Glomerular endothelial cell (primary cell): ENCODE measurements at places on chromosomes 3 and 15. TPM values are rescaled to one million over a fixed set of nuclear protein-coding genes. Genes with fewer than 3 reads are reported as not detected.
A peak's percentile ranks its signal among the peaks of the same experiment; 100 is the strongest.

GRCh38 chr15:34714476-34715121 is 40.2 kb downstream of the GJD2 start:
- DNase-seq, result no peak

VPS18 gene
- total RNA-seq, result 60.4 and 63.8 TPM in 2 replicates

- peak; percentile 52 for DNase-seq
Observed at GRCh38 chr15:101225658-101226057, 26.2 kb downstream of the CHSY1 start.

GRCh38 chr15:72797338-72797689 is 13.8 kb upstream of the ADPGK start:
- DNase-seq, result no peak

GRCh38 chr15:76195506-76196268 is 115.6 kb downstream of the ETFA start:
- DNase-seq, result no peak

DNA sequence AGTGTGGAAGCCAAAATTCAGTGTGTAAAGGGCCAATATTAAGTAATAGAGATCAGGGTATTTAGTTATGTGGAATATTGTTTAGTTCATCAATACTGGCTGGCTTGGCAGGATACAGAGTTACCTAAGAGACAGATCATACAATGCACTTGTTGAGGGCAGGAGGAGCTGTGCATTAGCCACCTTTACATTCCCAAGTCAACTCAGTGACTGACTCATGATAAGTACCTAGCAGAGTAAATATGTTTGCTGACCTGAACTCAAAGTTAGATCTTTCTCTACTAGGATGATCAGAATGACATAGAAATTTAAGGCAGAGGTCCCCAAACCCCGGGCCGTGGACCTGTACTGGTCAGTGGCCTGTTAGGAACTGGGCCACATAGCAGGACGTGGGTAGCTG is 3.5 kb upstream of the ABHD17C start:
- DNase-seq, result no peak

DUOXA2 gene
- not detected in 2 replicates for total RNA-seq

DNA sequence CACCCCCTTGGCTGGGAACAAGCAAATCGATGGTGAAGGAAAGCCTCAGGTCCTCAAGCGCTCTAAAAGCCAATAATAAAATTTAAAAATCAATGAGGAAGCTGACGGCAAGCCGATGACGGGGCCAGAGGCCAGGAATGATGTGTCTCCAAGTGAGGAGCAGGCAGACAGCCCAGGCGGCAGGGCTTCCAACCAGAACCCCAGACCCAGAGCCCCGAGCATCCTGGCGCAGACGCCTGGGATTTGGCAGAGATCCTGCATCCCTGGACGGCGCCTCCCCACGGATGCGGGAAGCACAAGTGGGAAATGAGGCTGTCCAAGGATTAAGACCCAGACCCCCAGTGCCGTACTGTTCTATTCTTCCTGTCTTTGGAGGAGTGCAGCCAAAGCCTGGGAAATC is 123.0 kb upstream of the PROK2 start:
- DNase-seq, result no peak

DNA sequence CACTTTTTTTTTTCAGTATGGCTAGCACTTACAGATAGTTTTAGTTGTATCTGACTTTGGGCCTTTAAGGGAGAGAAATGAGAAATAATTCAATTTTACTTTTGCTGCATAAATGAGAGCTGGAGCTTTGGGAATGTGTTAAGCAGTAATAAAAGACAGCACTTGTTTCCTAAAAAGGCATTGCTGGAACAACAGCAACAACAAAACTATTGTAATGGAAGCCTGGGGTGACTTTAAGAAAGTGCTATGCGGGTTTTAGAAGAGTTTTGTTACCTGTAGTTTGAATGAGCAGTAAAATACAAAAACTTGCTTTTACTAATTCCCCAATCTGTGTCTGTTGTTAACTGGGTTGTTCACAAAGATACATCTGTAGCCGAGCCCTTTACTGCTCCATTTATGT is 774.0 kb upstream of the ARPP21 start:
- no peak for DNase-seq

GRCh38 chr15:78067328-78068228 is 9.9 kb downstream of the TBC1D2B start:
- DNase-seq, result no peak

DNA sequence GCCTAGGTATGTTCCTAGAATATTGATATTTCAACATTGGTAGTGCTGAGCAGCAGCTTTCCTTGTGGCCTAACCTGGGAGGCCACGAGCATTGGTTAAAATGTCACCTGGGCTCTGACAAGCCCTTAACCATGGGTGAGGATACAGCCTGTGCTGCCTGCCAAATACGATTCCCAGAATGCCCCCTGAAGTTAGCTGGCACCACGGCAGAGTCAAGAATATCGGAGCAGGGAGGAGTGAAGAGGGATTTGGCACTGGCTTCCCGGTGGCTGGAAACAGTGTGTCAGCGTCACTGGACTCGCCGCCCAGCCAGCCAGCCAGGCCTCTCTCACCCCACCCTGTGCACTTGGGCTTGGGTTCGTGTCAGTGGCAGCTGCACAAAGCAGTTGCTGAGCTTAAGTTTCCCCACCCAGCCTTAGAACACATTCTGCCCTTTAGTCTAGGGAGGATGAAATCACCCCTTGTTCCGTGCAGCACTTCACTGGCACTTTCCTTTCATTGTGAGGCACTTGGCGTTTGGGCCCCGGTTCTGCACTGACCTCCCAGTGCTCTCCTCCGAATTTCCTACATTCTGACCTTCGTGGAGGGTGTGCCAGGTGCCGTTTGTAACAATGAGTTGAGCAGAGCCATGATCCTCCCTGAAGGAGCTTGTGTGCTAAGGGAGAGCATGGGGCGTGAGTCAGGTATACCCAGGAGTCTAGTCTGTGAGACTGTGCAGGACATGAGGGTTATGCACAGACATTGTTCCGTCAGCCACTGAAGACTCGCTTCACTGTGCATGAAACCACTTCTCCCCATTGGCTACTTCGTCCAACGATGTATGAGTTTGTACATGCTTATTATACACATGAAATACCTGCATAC is 152.8 kb upstream of the BHLHE40 start:
- no peak for DNase-seq

SLC22A14 gene
- 0.18 TPM in 1 of 2 replicates, not detected in the other for total RNA-seq

DNA sequence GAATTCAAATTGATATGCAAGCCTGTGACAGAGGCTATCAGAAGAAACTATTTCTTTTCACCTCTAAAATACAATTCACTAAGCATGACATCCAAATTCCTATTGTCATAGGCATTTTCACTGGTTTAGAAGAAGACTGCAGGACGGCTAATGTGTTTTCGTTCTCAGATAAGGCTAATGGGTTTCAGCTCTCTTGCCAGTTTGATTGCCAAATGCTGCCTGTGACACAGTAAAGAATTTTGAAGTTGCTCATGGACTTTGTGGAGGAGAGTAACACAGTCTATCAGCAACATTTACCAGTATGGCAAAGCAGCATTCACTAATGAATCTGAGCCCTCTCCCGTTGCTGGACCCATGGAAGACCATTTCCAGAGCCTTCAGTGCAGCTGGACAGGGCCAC is 948.1 kb downstream of the FHIT start:
- no peak for DNase-seq

DNA sequence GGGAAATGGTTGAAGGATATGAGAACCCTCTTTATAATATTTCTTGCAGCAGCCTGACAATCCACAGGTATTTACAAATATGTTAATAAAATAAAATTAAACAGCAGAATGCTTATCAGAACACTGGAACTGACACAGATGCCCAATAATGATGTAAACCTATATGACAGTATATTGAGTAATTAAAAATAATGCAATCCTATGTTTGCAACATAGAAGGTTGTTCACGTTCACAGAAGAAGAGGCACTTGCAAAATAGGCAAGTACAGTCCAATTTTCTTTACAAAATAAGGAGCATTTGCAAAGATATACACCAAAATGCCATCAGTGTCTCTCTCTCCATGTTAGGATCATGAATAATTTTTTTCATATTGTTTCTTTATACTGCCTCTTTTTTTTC is 397.0 kb upstream of the WNT5A start:
- no peak for DNase-seq

DNA sequence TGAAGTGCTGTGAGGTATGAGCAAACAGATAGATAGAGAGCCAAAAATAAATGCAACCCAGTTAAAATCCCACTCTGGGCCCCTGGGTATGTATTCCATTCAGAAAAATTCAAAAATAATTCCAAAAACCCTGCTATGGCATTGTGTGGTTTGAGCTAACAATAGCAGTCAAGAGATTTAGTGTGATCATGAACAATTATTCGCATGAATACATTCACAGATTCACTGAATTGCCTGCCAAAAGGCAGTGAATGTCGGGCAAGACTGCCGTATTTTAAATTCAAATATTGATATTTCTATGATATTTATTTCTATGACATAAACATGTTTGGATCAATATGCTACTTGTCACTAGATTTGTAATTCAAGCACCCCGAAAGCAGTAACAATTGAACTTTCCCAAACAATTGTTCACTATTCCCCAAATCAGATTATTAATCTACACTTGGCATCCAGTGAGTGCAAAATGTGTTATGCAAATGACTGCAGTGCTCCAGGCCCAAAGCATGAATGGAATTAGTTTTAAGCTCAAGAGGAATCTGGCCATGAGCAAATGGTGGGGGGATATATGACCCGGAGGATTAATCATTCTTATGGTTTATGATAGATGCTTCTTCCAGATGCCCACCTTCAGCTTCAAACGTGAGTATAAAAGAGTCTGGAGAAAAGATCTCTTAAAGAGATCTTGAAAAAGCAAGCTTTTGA is 417.0 kb upstream of the MEIS2 start:
- DNase-seq, result no peak

DNA sequence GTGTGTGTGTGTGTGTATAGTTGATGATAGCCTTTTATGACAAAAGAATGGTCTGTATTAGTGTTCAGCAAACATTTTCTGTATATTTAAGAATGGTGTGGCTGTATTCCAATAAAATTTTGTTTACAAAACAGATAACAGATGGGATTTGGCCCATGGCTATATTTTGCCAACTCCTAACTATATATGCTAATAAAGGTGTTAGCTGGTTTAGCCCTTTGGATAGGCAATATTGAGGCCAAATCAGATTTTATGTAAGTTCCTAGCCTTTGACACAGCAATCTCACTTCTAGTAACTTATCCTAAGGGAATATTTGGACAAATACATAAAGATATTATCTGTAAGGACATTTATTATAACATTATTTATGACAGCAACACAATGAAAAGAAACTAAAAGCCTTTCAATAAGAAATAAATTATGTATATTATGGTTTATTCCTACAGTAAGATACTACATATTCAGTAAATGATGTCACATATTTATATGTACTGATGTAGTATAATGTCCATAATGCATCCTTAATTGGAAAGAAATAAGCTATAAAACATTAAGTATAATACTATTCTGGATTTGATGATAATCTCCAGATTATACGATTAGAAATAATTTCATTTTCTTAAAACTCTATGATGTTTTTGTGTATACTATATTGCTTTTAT is 264.0 kb downstream of the RBMS3 start:
- no peak for DNase-seq

VEPH1 gene
- total RNA-seq, result 68.7 and 80.8 TPM in 2 replicates

GRCh38 chr3:64185436-64185835 is 39.8 kb downstream of the PRICKLE2 start:
- DNase-seq, result no peak

- DNase-seq, result no peak
Observed at GRCh38 chr3:39445927-39446326, 21.6 kb upstream of the MOBP start.

DNA sequence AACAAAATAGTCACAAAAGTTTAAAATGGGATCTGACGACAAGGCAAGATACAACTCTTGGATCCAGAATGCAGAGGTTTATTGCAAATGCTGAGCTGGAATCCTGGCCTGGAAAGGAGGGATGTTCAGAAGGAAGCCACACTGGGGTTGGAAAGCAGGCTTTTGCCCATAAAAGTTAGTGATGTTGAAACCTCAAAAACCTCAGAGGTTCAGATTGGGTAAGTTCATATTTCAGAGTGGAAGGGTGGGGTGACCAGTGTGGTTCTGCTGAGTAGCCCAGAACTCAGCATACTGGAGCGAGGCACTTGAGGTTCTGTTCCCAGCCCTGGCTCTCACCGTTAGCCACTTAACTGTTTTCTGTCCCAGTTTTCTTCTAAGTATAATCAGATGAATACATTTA is 114.0 kb upstream of the OSTN start:
- no peak for DNase-seq

GRCh38 chr3:66335671-66336070 is 114.9 kb downstream of the SLC25A26 start:
- no peak for DNase-seq

GRCh38 chr3:190458040-190458439 is 8.3 kb upstream of the TMEM207 start:
- DNase-seq, result no peak

DNA sequence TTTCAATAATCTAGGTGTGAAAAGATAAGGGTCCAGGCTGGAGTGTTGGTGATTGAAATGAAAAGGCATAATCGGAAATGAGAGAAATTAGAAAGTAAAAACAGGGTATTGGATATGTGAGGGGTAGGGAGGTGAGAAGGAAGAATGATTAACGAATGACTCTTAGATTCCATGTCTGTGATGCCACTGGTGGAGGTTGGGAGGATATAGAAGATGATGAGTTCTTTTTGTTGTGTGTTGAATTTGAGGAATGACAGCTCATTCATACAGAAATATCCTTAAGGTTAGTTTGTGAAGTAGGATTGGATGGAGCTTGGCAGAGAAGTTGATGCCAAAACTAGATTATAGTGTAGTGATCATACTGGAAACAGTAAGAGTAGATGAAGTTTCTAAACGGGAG is 72.2 kb upstream of the CCNL1 start:
- DNase-seq, result no peak
